ENCODE measurements at places on chromosomes 13 and 19.
A peak's percentile ranks its signal among the peaks of the same experiment; 100 is the strongest.

DNA sequence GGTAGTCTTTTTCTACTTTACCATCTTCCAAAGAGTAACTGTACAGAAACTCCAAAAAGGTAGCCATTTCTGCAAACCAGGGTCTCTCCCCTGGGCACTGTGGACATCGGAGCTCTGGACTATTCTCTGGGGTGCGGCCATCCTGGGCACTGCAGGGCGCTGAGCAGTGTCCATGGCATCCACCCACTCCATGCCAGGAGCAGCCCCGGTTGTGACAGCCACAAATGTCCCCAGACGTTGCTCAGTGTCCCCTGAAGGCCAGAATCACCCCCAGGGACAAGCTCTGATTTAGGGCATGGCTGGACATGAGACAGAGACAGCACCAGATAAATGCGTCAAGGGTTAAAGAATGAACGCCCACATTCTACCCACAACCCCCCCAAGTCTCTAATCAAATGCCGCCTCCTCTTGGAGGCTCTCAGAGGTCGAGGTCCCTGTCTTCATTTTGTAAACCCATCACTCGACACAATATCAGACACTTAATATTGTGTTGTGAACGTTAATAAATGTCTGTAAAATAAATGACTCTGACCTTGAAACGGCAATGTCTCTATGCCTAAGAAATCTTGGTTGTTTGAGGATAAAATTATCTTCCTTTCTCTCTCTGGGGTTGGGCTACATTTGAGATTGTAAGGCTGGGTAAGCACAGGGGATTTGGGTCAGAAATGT is 8.9 kb downstream of the GNG7 start:
- DNase-seq: no peak

DNA sequence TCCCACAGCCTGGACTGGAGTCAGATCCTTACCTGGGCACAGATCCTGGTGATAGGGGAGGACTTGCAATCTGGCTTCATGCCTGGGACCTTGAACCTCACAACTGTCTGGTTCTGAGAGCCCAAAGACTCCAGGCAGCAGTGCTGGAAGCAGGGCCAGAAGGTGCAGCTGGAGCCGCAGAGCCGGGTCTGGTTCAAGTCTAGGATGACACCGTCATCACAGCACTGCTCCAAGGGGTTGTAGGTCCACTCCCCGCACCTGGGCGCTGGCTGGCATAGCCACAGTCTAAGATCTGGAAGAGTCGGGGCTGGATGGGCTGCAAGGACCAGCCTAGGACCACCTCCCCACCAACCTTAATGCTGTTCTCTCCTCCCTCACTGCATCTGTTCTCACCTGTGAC is 677 bp downstream of the IGFL4 start:
- no peak for DNase-seq

GRCh38 chr19:10681658-10682057 is 19.6 kb upstream of the QTRT1 start:
- DNase-seq: no peak

- DNase-seq: no peak
These were observed 15.5 kb upstream of the MYH14 start for GRCh38 chr19:50187937-50188336.

GRCh38 chr19:55339889-55340783 is 460 bp downstream of the KMT5C start:
- no peak for DNase-seq

DNA sequence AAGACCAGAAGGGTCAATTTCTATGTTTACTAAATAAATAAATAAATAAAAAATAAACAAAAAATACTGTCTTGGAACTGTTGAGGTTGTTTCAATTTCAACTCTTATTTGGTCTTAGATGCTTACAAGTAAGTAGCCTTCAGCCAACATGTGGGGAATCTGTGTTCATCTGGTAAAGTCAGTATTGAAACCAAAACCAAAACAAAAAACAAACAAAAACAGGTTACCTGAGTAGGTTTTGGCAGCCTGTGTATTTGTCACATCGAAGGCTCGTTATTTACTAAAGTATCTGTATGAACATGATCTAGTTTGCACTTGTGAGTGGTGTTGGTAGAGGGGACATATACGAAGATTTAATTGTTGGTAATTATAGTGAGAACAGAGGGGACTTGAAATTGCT is 471.5 kb downstream of the SLITRK5 start:
- no peak for DNase-seq

- no peak for DNase-seq
These were observed 134.9 kb downstream of the GPC5 start for GRCh38 chr13:91533354-91533753.

DNA sequence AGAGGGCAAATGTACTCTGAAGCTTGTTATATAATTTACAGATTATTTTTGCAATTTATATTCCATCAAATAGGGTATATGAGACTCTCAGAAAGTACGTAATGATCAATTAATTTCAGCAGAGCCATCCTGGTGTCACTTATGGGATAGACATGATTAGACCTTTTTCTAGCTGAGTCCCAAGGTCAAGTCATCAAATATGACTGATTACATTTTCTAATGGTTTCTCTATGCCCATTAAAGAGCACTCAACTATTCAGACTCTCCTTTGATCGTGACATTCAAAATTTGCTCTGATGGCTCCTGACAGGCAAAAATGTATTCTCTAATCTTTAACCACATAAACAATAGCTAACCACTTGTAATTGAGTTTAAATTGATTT is 469.2 kb downstream of the COG6 start:
- DNase-seq: no peak

- DNase-seq: no peak
These were observed 22.2 kb downstream of the VSTM2B start for GRCh38 chr19:29547981-29548380.

- DNase-seq: no peak
These were observed 918 bp upstream of the LHB start for GRCh38 chr19:49017666-49018351.

GRCh38 chr13:91621161-91621560 is 222.7 kb downstream of the GPC5 start:
- no peak for DNase-seq

DNA sequence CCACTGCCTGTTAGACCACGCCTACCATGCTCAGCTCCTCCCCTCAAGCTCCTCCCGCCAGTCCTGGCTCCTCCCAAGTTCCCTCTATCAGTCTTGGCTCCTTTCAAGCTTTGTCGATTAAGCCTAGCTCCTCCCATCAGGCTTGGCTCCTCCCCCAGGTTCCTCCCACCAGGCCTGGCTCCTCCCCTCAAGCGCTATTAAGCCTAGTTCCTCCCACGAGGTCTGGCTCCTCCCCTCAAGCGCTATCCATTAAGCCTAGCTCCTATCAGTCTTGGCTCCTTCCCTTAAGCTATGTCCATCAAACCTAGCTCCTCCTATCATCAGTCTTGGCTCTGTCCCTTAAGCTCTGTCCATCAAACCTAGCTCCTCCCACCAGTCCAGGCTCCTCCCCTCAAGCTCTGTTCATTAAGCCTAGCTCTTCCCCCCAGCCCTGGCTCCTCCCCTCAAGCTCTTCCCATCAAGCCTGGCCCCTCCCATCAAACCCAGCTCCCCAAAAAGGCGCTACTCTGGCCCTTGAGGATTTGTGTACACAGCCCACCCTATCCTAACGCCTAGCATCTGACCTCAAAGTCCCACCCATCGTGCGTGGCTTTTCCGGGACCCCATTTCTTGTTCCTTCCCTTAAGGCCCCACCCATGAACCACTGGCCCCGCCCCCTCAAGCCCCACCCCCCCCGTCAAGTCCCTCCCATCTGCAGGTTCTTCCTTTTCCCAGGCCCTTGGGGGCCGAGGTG is 10.0 kb downstream of the CAMSAP3 start:
- no peak for DNase-seq

- no peak for DNase-seq
These were observed 168.6 kb downstream of the POSTN start for GRCh38 chr13:37429976-37430375.

GRCh38 chr19:33724721-33725060 is 72.0 kb upstream of the KCTD15 start:
- no peak for DNase-seq

DNA sequence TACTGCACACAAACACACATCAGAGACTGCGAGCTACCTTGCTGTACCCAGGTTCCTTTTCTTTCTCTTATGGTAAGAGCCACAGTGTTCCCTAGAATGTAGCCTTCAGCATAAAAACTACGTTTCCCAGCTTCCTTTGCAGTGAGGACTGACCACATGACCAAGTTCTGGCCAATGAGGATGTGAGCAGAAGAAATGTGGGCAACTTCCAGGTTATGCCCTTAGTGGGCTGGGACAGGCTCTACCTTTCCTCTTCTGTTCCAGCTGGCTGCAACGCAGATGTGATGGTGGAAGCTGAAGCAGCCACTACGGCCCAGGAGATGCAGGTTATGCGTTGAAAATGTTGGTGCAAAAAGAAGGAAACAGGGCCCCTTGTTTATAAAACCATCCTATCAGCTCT is 27.5 kb downstream of the VRK3 start:
- DNase-seq: no peak

GRCh38 chr13:107867701-107868661 is 347.4 kb downstream of the LIG4 start:
- no peak for DNase-seq

GRCh38 chr19:18713550-18714117 is 30.2 kb downstream of the CRTC1 start:
- DNase-seq: no peak

- no peak for DNase-seq
These were observed 876.5 kb downstream of the PCDH9 start for GRCh38 chr13:66353664-66354063.

- peak; percentile 88 for DNase-seq
These were observed 6.0 kb downstream of the EHD2 start for GRCh38 chr19:47719047-47719859.

DNA sequence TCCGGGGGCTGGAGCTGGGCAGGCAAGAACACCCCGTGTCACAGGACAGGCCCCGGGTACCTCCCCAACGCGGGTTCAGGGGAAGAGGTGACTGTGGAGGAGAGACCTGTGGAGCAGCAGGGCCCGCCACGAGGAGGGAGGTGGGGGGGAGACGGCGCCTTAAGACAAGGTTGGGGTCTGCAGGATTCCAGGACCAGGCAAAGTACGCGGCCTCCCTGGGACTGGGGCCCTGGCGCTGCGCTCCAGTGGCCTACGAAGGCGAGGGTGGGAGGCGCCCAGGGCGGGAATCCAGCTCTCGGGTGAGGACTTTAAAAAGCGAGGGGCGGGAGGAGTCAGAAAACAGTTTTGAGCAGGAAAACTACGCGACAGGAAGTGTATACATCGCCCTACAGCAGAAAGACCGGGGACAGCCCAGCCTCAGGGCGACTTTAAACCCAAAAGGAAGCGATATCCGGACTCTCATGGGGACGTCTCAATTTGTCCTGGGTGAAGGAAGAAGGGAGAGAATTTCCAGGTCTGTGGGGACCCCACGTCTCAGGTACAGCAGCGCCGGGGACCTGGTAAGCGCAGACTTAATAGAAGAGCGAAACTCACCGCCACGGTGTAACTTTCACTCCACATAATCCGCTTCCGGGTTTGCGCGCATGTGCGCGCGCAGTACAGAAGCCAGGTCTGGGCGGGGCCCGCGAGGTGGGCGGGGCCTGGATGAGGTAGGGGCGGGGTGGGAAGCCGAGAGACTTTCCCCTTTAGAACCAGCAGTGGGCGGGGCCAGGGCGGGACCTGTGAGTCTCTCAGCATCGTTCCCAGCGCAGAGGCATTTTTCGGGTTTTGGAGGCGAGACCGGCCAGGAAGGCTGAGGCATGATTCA is at the start of gene ZNF83:
TSS of gene ZNF83 (minus strand) at position 638 of the 868 bp plus-strand sequence.
- peak; percentile 79 for DNase-seq

- no peak for DNase-seq
These were observed 48.4 kb downstream of the USPL1 start for GRCh38 chr13:30666113-30666512.

DNA sequence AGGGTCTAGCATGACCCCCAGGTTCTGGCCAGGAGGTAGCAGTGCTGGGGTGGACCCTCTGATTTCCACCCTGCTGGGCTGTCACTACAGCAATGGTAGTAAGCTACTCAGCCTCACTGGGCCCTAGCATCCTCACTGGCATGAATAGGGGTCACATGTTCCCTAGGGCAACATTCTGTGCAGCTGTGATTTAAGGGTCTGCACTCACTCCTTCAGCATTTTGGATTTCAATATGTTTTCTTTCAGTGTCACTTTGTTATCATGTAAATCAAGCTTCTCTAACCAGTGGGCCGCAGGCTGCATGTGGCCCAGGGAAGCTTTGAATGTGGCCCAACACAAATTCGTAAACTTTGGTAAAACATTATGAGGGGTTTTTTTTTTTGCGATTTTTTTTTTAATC is 57.8 kb downstream of the SPATA13 start:
- no peak for DNase-seq

DNA sequence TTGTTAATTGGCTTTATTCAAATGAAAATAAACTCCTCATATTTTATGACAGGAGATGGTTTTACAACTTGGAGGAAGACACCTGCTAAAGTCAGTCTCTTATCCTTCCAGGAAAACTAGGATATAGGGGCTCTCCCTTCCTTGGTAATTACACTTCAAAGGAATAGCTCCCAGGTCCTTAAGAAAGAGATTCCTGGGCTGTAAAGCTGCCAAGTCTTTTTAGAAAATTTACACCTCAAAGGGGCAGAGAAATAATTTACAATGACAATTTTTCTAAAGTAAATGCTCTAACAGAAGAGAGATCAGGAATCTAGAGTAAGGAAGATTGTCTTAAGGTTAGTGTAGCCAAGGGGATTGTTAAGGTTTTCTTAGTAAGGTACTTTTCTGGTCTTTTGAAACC is 1359.0 kb downstream of the OLFM4 start:
- DNase-seq: no peak

DNA sequence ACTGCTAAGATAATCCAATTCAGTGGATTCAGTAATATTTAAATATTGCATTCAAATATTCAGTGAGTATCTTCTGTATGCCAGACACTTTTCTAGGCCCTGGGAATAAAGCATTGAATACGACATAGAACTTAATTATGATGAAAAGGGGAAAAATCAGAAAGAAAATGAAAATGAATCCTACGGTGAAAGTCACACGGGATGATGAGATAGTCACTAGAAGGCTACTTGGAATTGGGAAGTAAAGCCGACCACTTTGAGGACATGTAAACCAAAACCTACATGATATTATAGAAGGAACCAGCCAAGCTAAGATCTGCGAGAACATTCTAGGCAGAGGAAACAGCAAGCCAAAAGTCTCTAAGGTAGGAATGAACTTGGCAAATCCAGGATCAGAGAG is 10.1 kb downstream of the DPY19L3 start:
- no peak for DNase-seq

GRCh38 chr13:21124852-21125251 is 51.5 kb downstream of the SKA3 start:
- no peak for DNase-seq

GRCh38 chr13:62320129-62321108 is 904.8 kb upstream of the PCDH20 start:
- peak; percentile 24 for DNase-seq

DNA sequence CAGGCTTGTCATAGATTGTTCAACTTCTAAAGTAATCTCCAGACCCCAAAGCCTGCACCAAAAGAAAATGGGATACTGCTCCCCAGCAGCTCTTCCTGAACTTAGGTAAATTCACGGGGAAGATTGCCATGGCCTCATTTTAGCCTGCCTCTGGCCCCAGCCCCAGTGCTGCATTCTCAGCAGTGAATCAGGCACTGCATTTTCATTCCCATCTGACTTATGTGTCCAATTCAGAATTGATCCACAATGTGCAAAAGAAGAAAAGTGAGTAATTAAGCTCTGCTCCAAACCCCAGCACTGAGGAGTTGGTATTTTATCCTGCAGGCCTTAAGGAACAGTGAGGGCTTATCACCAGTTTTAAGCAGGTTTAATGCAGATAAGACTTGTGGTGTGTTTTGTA is 176.4 kb downstream of the KCTD12 start:
- no peak for DNase-seq

- DNase-seq: peak; percentile 46
These were observed 818.4 kb downstream of the DIAPH3 start for GRCh38 chr13:59345311-59345710.

GRCh38 chr19:18508585-18508984 is 13.3 kb downstream of the ELL start:
- DNase-seq: no peak
